ENCODE measurements at places on chromosomes 6 and 20.

DNA sequence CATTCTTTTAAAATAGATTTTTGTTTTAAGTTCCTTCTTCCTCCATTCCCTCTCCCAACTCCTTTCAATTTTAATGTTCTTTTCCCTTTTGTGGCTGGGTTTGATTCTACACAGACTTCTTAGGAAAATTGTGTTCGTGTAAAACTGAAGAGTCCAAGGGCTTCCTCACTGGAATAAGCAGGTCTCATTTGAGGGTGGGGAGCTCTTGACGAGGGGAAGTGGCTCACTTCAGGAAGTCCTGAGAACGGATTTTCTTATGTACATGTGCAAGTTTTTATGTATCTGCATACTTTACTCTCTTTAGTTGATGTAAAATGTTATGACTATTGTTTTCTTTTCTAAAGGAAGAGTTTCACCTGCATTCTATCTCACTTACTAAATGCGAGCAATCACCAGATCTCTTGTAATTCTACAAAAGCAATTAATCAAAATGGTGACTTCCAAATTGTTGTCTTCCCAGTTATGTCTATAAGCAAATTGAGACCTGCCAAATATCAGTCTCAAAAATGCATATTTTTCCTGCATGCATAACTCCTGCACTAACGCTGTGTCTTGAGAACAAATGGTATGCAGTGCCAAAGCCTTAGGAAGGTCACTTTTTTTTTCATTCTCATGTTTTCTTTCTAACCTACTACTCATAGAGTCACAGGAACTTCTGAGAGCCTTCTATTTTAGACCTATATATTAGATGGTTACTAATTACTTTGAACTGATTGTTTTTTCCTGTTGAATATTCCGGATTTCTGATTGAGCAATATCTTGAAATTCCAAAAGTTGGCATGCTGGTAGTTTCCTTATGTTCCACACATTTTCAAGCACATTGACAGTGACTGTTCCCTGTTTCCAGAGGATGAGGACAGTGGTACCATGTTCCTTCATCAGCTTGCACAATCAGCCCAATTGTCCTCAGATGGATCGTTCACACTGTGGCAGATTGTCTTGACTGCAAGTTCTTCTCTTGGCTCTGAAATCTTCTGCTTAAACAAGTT, 251.9 kb upstream of the PRDM1 start:
- DNase-seq = no peak

DNA sequence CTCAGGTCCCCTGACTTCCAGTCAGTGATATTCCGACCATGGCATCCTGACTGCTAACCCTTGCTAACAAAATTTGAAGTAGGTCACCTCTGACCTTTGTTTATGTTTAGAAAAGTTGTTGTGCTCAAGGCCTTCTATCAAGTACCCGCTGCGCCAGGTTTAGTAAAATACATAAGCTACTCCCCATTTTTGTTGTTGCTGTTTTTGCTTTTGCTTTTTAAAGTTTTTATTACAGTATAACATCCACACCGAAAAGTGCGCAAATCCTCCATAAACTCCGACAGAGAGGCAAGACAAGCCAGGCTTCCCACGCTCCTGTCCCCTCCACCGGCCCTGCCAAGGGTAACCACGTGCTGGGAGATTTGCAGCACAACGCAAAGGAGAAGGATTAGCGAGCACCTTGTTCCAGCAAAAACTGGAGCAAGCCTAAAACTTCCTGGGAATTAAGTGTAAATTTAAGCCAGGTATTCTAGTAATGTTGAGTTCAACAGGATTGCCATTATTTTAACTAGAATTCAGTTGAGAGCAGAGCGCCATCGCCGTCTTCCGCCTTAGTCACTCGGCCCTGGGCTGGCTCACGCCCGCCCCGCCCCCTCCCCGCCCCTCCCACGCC, 17.8 kb upstream of the HMGN4 start:
- DNase-seq = no peak

GRCh38 chr6:169048865-169049205, 204.8 kb downstream of the THBS2 start:
- no peak for DNase-seq

GRCh38 chr20:32534661-32535240, 50.4 kb downstream of the NOL4L start:
- DNase-seq = no peak

- no peak for DNase-seq
Measured at GRCh38 chr20:33992145-33992922, 1.4 kb upstream of the RALY start.

DNA sequence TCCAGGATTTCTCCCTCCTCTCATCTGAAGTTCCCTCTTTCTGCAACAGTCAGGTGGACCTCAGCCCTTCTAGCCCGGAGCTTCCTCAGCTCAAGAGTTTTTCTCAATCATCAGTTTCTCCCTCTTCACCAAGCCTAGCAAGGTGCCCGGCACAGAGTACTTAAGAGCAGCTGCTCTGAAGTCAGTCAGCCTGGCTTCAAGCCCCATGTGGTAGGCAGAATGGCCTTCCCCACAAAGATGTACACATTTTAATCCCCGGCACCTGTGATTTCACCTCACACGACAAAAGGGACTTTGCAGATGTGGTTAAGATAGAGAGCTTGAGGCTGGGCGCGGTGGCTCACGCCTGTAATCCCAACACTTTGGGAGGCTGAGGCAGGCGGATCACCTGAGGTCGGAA, 15.1 kb upstream of the RBPJL start:
- no peak for DNase-seq

DNA sequence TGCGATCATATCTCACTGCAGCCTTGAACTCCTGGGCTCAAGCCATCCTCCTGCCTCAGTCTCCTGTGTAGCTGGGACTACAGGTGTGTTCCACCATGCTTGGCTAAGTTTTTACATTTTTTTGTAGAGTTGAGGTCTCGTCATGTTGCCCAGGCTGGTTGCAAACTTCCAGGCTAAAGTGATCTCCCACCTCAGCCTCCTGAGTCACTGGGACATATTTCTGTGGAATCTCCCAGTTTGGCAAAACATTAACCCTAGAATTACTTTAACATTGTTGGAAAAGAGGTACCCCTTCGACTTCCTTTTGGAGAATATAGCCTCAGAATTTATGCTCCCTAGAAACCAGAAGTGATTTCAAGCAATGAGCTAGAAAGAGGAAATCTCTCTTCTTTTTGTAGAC, 57.2 kb downstream of the SHLD1 start:
- DNase-seq = no peak

GRCh38 chr6:45949256-45949655, 66.4 kb downstream of the CLIC5 start:
- DNase-seq = no peak
